ENCODE measurements at places on chromosomes 6 and 20.

- no peak for DNase-seq
These were observed 2.1 kb downstream of the GABRR2 start for GRCh38 chr6:89313006-89313405.

- no peak for DNase-seq
These were observed 11.8 kb downstream of the FAM83D start for GRCh38 chr20:38937978-38938473.

DNA sequence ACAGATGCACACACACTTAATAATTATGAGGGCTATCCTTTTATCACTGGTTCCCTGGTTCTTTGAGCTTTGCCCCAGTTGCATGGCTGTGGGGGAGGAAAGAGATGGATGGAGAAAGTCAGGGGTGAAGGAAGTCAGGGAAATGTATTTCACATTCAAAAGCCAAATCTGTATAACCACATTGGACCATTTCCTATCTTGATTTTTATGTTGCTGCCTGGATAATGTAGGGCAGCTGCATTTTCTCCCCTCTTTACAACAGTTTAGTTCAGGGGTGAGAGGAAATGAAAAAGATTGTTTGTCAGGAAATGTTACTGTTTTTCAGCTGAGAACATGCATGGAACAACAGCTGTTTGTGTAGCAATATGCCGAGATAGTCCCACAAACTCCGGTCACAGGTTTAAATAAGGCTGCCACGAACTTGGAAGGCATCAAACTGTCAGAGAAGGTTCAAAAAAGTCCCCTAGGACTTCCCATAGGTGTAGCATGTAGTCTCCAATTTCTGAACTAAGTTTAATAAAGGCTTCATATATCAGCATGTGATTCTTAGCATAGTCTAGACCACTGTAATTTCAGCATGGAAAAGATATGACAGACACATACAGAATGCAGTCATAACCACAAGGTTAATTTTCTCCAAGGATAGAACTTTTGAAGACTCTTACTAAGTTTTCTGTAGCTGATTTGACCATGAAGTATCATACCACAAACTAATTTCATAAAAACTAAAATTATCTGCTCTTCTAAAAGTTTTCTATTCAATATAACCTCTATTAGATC is 82.1 kb upstream of the COL21A1 start:
- DNase-seq, result no peak

- no peak for DNase-seq
These were observed 893.4 kb downstream of the C6orf118 start for GRCh38 chr6:164415832-164416563.

- DNase-seq, result no peak
These were observed 74.7 kb upstream of the NOX3 start for GRCh38 chr6:155530219-155530834.

DNA sequence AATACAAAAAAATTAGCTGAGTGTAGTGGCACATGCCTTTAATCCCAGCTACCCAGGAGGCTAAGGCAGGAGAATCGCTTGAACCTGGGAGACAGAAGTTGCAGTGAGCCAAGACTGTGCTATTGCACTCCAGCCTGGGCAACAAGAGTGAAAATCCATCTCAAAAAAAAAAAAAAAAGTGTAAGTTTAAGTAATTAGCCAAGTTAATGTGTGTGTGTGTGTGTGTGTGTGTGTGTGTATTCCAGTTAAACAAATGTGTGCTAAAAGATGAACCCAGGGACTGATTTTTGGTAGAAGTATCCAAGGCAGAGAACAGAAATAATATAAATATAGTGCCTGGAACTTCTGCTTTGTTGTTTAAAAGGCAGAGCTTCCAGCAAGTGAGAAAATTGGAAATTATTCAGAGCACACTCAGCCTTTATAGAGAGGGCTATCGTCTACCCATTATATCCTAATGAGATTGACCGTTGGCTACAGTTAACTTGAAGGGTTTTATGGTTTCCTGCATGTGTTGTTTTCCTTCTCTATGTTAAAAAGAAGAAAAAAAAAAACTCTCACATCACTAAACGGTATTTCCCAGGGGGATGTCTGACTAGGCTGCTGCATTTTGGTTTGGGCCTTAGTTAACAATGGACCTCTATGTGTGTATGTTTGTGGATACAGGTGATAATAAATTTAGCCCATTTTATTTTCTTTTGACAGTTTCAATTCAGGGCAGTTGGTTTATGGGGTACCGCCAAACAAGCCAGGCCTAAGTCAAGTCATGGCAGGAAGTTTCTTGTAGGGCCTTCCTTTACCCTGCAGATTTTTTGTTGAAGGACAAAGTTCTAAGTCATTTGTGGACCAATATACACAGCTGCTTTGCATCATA is 9.8 kb downstream of the SOX4 start:
- no peak for DNase-seq

DNA sequence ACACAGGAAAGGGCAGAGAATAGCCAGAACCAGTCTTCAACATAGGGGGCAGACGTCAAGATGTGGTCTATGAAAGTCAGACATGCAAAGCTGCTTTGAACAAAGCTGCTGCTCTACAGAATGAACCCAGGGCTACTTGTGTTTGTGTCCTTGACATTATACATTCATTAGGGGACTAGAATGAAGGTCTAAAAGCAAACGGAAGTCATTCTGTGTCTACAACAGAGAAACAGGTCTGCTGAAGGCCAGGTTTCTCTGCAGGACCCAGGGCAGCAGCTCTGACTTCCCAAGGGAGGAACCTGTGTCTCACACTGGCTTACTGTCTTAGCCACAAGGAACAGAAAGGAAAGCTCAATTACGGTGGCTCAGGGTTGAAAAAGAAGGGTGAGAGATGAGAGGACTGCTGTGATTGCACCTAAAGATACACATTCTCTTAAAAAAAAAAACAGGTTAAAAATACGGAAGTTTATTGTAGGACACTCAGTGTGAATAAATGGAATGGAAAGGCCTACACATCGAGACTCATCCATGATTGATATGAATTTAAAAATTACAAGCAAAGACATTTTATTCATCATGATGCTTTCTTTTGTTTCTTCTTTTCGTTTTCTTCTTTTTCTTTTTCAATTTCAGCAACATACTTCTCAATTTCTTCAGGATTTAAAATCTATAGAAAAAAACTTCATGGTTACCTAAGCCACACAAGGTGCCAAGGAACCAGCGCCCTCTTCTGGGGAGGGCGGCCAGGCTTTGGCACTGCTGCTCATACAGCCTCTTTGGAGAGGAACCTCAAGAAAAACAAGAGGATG is 6.7 kb downstream of the PSMA7 start:
- DNase-seq, result no peak

DNA sequence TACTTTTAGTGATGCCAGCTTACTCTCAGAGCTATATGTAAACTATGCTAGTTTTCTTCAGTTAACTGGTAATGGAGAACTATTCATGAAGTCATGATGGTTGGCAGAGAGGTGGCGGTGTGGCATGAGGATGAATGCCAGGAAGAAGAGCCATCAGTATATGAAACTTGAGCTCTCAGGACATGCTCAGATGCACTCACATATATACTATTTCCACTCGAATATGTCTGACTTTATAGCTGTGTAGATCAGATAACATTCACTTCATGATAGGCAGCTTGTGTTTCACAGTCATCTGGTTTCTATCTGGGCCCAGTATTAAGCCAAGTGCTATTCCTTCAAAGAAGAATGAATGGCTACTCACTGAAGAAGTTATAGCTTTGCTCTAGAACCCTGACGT is 46.2 kb upstream of the CEP85L start:
- DNase-seq, result no peak

- DNase-seq, result no peak
These were observed 177.3 kb downstream of the CARMIL1 start for GRCh38 chr6:25456249-25457040.

- DNase-seq, result no peak
These were observed 62.9 kb upstream of the RUNX2 start for GRCh38 chr6:45265246-45265645.

- no peak for DNase-seq
These were observed 862 bp downstream of the UCKL1 start for GRCh38 chr20:63955281-63955826.

DNA sequence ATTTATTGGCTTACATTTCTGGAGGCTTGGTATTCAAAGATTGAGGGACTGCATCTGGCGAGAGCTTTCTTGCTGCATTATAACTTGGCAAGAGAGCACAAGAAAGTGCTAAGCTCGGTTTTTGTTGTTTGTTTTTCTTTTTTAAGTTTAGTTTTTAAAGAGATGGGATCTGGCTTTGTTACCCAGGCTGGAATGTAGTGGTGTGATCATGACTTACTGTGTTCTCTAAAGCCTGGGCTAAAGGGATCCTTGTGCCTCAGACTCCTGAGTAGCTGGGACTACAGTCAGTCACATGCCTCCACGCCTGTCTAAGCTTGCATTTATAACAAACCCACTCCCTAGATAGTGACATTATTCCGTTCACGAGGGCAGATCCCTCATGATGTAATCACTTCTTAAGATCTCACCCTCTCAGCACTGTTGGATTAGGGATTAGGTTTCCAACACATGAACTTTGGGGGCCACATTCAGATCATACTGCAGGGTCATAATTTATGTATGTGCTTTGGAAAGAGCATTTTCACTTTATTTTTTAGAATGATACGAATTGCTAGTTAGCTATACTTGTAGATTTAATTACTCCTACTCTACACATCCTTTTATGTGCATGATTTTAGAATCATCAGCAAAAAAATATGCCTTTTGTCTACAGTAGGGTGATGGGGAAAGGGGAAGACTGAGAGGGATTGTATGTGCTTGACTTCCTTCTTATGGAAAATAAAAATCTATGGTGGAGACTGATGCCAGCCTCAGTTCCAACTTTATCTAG is 167.8 kb downstream of the JARID2 start:
- DNase-seq, result no peak
